ENCODE measurements at places on chromosomes 6 and 20.

DNA sequence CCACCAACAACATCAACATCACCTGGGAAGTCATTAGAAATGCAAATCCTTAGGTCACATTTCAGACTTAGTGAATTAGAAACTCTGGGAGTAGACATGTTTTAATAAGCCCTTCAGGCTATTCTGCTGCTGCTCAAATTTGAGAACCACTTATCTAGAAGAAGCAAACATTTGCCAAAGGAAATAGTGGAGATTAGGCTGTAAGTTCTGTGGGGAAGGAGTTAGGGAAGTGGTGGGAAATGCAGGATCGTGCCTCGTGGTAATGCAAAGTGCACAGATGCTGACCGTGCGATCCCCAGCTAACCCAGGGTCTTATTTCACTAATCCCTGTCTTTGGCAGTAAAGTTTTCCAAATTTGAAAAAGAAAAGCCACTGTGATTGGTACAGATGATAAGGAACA, 328.5 kb downstream of the EPM2A start:
- no peak for DNase-seq

GRCh38 chr20:32582659-32583580, 2.2 kb downstream of the NOL4L start:
- DNase-seq = peak; percentile 65

DNA sequence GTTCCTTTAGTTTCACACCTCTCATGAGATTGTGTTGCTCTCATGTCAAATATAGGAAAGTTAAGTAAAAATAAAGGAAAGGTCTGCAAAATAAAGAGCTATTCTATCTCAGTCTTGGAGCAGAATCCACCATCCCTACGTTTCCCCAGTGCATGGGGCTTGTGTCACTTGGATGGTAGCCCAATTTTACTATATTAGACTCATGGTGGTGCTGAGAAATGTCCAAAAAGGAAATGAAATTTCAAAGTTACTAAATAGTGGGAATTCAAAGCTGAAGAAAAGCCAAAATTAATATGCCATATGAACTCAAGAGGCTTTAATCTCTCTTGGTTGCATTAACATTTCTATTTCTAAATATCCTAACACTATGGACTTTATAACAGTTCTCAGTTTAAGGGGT, 1283.3 kb upstream of the GJE1 start:
- DNase-seq = no peak

- no peak for DNase-seq
These were observed 10.6 kb downstream of the RPS10 start for GRCh38 chr6:34414999-34415858.

GRCh38 chr6:120876424-120876823, 457.9 kb downstream of the TBC1D32 start:
- DNase-seq = no peak

GRCh38 chr20:49482621-49483017, at the start of gene KCNB1:
Gene KCNB1 (minus strand): TSS chr20:49482668. CDS start chr20:49482480, 188 bp downstream.
- DNase-seq = peak; percentile 73

DNA sequence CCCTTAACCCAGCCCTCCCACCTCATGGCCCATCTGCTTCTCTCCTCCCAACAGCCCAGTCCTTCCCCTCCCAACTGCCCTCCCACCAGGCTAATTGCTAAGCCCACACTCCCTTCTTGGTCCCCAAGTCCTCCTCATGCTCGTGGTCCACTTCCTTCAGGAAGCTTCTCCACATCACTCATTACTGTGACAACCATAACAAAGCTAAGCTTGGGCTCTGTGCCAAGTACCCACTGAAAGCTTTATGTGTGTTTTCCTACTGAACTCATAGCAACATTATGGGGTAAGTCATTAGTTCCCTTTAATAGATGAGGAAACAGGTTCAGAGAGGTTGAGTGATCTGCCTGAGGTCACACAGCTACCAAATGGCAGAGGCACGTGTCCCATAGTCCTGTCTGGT, 16.2 kb downstream of the FRS3 start:
- no peak for DNase-seq

DNA sequence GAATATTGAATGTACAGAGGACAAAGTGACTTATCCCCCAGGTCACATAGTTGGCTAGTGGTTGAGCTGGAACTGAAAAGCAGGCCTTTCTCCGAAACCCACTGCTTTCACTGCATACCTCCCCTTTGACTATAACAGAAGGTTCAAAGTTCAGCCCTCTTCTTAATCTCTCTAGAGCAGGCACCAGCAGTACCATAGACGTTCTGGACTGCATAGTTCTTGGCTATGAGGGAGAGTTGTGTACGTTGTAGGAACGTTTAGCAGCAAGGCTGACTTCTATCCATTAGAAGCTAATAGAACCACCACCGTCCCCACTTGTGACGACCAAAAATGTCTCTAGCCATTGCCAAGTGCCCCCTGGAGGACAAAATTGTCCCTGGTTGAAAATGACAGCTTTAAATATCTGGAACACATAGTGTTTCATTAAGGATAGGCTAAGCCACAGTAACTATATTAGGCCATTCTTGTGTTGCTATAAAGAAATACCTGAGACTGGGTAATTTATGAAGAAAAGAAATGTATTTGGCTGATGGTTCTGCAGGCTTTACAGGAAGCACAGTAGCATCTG, 123.8 kb upstream of the MTHFD1L start:
- DNase-seq = no peak

DNA sequence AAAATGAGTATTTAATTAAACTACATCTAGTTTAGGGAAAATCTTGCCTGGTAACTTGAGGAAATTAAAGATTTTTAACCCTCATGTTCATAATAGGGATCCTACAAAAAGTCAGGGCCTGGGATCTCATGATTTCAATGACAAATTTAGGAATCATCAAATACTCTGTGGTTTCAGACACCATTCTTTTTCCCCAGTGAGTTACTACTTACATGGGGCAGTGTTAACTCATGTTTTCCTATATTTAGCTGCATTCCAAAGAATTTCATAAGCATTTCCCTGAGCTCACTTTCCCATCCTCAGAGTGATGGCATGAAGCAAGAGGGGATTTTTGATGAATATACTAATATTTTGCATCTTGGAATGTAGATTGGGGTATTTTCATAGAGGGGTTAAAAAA, 321.7 kb downstream of the CENPW start:
- DNase-seq = no peak

- DNase-seq = no peak
These were observed 45.9 kb downstream of the SSR1 start for GRCh38 chr6:7267071-7267465.

GRCh38 chr20:59402681-59403080, 102.3 kb downstream of the EDN3 start:
- no peak for DNase-seq

DNA sequence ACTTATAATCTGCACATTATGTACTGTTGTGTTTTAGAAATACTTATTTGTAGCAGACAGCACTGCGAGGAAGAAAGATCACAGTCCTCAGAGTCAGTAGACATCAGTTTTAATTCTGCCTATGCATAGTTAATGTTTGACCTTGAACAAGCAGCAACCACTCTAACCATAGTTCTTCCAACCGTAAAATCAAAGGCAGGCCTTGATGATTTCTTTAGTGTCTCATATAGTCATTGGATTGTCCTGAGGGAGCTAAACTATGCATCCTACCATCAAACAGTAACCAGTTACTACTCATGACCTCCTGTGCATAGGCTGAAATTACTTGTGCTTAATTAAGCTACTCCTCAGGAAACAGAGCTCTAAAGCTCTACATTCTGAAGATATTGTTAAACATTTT, 294.8 kb upstream of the STXBP5 start:
- DNase-seq = no peak

DNA sequence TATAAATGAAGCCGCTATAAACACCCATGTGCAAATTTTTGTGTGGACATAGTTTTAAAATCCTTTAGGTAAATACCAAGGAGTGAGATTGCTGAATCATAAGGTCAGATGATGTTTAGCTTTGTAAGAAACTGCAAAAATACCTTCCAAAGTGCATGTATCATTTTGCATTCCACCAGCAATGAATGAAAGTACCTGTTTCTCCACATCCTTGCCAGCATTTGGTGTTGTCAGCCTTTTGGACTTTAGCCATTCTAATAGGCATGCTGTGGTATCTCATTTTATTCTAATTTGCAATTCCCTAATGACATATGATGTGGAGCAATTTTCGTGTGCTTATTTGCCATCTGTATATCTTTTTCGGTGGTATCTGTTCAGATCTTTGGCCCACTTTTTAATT, 93.7 kb downstream of the GCLC start:
- DNase-seq = no peak

DNA sequence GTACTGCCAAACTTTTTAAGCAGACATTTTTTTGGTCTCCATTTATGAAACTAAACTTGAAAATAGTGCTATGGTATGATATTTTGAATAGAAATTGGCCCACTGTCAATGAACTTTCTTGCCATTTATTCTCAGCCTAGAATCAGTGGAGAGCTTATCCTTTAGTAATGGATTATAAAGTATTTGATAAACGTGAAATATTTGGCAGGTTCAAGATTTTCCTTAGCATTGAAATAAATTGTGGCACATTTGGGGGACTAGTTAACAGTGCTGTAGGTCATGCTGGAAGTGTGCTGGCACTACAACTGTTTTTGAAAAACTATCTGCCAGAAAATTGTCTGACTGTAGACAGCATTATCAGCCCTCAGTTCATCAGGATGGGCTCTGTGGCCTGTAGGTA, 2.1 kb downstream of the PRSS35 start:
- no peak for DNase-seq

- no peak for DNase-seq
These were observed 9.5 kb downstream of the MYL9 start for GRCh38 chr20:36550790-36551299.

DNA sequence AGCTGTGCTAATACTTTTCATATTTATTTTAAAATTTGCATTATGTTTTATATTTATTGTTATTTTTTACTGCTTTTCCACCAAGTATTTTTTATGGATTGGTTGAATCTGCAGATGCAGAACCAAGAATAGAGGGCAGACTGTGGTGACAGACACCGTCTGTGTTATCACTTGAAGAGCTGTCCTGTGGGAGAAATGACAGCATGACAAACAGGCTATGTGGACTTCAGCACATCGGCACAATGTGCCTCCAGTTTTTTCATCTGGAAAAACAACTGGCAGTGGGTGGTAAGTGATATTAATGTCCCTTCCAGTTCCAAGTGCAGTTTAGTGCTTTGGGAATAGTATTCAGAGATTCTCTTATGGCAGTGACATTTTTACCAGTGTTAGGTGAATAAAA, 492.9 kb downstream of the PRKN start:
- no peak for DNase-seq

- no peak for DNase-seq
These were observed 18.4 kb downstream of the THBS2 start for GRCh38 chr6:169235286-169235685.

DNA sequence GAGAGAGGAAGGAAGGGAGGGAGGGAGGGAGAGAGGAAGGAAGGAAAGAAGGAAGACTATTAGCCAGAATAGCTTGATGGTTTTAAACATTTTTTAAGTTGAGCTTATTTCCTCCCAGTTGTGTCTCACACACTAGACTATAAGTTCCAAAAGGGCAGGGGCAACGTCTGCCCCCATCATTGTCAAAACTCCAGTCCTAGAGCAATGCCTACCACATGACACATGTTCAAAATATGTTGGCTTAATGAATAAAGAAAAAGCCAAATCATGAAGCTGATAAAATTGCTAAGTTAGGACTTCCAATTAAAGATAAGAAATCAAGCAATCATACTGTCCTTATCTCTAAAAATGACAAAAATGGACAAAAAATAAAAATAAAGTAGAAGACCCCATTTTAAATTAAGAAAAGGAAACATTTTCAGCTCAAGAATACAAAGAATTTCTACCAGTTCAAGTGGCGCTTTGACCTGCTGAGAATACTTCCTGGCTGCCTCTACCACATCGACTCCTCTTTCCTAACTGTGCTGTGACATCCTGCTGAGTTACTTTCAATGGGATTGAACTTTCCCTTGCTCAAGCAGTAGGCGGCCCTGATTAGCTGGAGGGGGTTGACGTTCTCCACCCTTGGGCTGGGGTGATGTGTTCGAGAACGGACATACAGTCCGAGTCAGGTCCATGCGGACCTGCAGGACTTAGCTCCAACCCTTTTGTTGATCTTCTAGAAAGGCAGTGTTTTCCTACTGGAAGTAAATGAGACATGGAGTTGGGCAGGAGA, 283.9 kb upstream of the FOXQ1 start:
- no peak for DNase-seq

GRCh38 chr6:28368522-28368921, 18.8 kb downstream of the ZKSCAN3 start:
- DNase-seq = no peak

GRCh38 chr6:73556836-73557235, 36.0 kb upstream of the EEF1A1 start:
- DNase-seq = no peak

GRCh38 chr6:127539272-127539671, 20.1 kb upstream of the MTCL3 start:
- no peak for DNase-seq

- no peak for DNase-seq
These were observed 44.8 kb downstream of the RIPOR2 start for GRCh38 chr6:24891004-24891403.

GRCh38 chr6:84227044-84227433, 404 bp downstream of the CEP162 start:
- DNase-seq = no peak

GRCh38 chr6:110625883-110626282, 149.5 kb upstream of the SLC22A16 start:
- DNase-seq = no peak

- DNase-seq = no peak
These were observed 95.9 kb downstream of the ZFAND3 start for GRCh38 chr6:37915463-37915862.

- DNase-seq = no peak
These were observed 121.6 kb upstream of the PMEPA1 start for GRCh38 chr20:57831326-57831992.

DNA sequence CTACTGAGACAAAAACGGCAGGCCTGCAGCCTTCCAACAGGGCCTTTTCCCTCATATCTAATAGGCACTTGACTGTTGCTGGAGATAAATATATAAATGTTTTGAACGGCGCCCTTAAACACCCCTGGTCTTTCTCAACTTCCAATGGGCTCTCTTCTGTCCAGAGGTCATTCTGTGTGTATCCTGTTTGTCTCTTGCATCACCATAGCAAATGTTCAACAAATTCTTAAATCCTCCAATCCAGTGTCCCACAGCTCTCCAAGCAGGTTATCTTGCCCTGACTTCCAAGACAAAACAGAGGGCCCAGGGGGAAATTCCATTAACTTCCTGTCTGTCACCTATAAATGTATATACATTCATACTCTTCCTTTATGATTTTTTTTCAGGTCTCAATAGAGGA, 62.0 kb downstream of the OR2J2 start:
- DNase-seq = no peak
